Kidney glomerular epithelial cell (primary cell): ENCODE measurements at places on chromosomes 4 and X.
A peak's percentile ranks its signal among the peaks of the same experiment; 100 is the strongest.

GRCh38 chr4:127352220-127353113 is 280.3 kb upstream of the INTU start:
- DNase-seq, result no peak

GRCh38 chrX:103344606-103345005 is 11.7 kb upstream of the TCEAL9 start:
- no peak for DNase-seq

DNA sequence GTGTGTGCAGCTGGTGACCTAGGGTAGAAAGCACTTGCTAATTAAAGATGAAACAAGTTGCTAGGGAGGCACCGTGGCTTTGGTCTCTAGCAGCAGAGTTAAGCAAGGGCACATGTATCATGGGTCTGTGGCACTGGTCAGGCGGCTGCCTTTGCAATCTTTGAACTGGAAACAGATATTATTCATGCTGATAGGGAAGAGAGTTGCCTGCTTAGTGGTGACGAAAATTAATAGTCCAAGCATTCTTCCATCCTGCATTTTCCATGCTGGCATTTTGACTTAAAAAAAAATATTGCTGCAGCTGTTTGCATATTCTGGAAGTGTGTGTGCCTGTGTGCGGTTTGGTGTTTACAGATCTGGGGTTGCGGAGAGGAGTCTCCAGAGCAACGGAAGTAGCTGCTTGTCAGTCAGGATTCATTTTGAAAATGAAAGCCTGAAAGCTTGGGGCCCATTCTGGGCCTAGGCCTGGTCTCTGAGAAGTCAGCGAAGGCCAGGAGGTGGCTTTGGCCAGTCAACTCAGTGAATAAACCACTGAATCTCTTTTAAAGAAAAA is 2.3 kb upstream of the SOWAHD start:
- no peak for DNase-seq

- peak; percentile 50 for DNase-seq
Measured at GRCh38 chr4:25367004-25367621, 9.9 kb upstream of the ANAPC4 start.

GRCh38 chr4:55297346-55297745 is 48.7 kb upstream of the SRD5A3 start:
- DNase-seq, result no peak

DNA sequence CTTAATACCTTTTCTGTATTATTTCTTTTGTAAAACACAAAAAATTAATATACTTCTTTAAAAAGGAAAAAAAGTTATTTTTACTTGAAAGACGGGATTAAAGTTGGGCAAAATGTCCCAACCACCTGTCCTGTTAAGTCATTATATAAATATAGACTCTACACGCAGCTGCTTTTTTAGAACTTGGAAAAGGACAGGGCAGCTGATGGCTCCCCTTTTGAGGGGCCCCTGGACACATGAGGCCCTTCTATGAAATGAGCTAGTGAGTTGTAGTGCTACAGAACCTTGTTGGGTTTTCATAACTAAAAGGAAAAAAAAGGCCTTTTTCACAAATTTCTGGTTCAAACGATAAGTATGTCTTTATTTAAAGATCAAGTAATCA is 600 bp upstream of the BEX2 start:
- no peak for DNase-seq

DNA sequence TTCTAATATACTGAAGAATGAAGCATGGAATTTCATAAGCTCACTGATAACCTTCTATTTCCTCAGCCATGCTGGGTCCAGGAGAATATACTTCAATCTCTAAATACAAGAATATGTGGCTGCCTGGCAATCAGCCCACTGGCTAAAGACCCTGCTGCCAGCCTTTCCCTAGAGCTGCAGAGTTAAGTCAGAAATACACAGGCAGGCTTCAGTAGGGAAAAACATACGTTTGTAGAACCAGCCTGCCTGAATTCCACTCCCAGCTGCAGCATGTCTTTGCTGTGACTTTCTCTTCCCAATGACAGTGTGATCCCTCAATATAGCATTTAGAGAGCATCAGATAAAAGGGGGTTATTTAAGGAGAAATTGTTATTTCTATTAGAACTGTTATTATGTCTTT is 289.1 kb downstream of the PCDH19 start:
- DNase-seq, result no peak

GRCh38 chrX:54826598-54826997 is 19.1 kb downstream of the MAGED2 start:
- no peak for DNase-seq

DNA sequence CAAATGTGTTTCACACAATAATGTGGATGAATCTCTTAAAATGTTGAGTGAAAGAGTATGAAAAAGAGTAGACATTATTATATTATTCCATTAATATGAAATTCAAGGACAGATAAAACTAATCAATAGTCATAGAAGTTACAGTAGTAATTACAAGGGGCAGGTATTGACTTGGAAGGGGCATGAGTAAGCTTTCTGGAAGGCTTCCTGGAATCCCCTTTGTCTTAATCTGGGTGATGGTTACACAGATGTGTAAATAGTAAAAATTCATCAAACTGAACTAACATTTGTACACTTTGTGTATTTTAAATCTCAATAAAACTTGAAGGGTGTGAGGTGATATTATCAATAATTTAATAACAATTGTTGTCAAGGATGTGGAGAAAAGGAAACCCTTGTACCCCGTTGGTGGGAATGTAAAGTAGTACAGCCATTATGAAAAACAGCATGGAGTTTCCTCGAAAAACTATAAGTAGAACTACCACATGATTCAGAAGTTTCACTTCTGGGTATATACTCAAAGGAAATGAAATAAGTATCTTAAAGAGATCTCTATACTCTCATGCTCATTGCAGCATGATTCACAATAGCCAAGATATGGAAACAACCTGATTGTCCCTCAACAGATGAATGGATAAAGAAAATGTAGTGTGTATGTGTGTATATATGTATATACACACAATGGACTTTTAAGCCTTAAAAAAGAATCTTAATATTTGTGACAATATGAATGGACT is 96.9 kb upstream of the MID1IP1 start:
- DNase-seq, result no peak

DNA sequence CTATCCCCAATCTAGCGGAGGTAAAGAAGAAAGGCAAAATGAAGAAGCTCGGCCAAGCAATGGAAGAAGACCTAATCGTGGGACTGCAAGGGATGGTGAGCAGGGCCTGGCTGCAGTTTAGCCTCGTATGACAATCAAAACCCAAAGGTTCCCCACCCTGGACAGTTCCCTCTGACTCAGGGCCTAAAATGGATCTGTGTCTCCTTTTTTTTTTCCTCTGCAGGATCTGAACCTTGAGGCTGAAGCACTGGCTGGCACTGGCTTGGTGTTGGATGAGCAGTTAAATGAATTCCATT is 986 bp downstream of the HDAC6 start:
- no peak for DNase-seq

GRCh38 chr4:164648151-164648848 is 105.6 kb upstream of the SMIM31 start:
- DNase-seq, result peak; percentile 88

DNA sequence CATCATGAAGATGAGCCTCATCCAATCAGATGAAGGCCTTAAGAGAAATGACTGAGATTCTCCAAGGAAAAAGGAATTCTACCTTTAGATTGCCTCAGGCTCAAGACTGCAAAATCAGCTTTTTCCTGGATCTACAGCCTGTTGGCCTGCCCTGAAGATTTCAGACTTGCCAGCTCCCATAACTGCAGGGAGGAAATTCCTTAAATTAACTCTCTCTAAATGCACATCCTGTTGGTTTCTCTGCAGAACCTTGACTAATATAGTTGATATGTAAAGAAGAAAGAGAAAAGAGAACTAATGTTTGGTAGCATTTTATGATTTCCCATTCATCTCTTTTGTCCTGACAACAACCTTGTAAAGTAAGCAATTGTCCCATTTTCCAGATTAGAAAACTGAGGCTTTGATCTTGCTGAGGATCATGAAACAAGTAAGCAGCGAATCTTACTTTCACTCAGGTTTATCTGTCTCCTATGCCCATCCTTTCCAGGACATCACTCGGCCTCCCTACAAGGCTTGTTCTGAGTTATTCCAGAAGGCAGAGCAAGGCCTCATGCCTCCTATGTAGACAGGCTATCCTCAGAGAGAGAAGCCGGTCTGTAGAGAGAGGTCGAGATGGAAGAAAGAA is 115.0 kb upstream of the LDB2 start:
- no peak for DNase-seq

- no peak for DNase-seq
Measured at GRCh38 chrX:134999469-134999868, 8.7 kb downstream of the SMIM10 start.

DNA sequence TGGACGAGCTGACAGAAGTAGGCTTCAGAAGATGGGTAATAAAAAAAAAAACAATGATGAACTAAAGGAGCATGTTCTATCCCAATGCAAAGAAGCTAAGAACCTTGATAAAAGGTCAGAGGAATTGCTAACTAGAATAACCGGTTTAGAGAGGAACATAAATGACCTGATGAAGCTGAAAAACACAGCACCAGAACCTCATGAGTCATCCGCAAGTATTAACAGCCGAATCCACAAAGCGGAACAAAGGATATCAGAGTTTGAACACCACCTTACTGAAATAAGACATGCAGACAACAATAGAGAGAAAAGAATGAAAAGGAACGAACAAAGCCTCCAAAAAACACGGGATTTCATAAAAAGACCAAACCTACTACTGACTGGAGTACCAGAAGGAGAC is 10.5 kb downstream of the NELFA start:
- DNase-seq, result peak; percentile 37

- no peak for DNase-seq
Measured at GRCh38 chrX:100424012-100424411, 13.9 kb upstream of the PCDH19 start.

GRCh38 chr4:71095545-71095944 is 102.1 kb downstream of the DCK start:
- DNase-seq, result no peak

GRCh38 chr4:76856243-76857073 is 41.5 kb downstream of the SOWAHB start:
- DNase-seq, result peak; percentile 37
